Hematopoietic multipotent progenitor cell treated with erythropoietin and hydrocortisone succinate and interleukin-3 and kit ligand, for 4 days (in vitro differentiated cells): ENCODE measurements at places on chromosomes 12 and 14.

- DNase-seq: no peak
Measured at GRCh38 chr14:51597261-51598001, 54.3 kb upstream of the FRMD6 start.

DNA sequence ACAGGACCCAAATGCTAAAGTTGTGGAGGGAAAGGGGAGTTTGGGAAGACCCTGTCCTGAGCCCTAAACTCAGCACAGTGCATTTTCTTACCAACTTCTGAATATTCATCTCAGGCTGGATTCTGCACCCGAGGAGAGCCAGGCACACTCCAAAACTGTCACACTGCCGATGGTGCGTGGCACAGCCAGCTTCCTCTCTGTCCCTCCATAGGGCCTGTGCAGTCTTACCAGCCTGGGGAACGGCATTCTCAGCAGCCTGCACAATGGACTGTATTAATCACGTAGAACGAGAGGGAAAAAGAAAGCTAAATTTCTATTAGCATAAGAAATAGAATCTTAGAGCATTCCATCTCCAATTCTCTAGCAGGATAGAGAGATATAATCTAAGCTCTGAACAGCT lies 71.3 kb upstream of the GPATCH2L start:
- DNase-seq: no peak

DNA sequence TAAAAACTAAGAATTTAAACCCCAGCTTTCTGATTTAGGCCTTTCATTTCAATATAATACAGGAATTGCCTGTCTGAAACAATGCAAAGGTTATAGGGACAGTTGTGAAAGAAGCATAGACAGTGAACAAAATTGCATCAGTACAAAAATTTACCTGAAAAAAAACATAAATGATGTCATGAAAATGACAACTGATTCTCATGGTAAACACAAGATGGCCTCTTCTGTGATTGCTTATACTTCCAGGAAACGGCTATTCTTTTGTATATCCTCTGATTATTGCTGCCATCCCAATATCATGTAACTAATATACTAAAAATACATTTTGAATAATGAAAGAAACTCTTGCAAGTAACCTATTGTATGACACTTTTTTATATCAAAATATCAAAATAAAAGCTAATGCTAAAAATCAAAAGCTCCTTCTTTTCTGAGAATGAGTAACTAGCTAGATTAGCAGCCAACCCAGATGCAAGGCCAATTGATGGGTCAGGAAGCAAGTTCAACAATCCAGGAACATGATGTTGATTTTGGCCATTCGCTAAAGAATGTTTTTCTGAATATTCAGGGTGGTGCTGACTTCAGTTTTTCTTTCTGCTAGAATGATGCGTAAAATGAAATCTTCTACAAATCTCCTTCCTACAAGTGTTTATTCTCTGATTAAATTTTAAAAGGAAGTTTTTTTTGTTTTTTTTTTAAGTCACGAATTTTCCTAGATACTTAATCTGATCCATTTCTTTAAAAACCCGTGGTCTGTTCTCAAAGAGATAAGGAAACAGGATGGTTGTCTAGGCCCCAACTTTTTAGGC lies 83.6 kb downstream of the ALX1 start:
- DNase-seq: no peak

DNA sequence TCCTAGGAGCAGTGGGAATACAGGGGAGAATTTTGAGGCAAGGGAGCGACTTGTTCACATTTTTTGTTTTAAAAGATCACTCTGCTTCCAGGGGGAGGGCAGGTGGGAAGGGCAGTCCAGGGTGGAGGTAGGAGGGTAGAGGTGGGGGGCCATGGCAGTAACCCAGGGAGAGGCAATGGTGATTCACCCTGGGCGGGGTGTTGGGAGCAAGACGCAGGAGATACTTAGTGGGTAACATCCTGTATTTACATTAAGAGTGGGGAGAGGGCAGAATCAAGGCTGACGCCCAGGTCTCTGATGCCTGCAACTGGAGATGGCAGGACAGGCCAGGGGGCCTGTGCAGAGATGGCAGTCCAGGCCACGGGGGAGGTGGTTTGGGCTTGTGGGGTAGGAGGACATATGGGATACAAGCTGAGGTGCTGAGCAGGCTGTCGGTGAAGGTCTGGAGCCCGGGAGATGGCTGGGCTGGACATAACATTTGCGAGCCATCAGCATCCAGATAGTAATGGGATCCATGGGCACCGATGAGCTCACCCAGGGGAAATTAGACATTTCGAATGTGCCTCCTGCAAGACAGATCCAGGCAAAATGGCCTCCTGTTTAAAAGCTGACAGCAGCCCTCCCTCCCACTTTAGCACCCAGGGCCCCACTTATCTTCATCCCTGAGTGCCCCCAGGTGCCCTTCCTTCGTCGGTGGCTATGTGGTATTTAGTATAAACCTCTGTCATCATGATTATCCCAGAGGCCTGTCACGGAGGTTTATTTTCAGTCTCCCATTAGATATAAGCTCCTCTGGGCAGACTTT lies 9.3 kb downstream of the EML1 start:
- DNase-seq: no peak

GRCh38 chr12:47311568-47311967 lies 231.8 kb upstream of the AMIGO2 start:
- no peak for DNase-seq

DNA sequence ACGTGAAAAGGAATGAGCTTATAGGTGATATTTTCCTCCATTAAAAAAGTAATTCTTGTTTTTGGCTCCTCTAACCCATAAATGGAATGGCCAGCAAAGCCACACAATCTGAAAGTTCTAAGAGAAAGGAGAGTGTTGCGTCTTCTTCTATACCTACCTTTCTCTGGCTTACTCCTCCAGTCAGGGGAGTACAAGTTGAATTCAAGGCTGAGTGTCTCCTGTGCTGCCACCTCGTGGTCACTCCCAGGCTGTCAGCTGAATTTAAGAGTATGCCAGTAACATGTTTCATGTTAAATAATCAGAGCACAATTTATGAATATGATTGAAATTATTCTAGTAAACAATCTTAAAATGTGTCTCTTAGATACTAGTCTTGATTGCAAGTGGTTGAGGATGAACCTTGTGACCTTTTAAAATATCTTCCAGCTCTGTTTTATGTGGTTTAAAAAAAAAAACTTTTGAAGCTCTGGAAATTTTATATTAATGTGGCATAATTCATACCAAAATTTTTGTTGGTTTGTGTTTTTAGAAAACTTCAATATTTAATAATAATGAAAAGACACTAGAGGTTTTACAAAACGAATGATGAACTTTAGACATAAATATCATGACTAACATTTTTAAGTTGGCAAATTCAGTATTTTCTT lies 31.7 kb downstream of the PTHLH start:
- peak; percentile 86 for DNase-seq

DNA sequence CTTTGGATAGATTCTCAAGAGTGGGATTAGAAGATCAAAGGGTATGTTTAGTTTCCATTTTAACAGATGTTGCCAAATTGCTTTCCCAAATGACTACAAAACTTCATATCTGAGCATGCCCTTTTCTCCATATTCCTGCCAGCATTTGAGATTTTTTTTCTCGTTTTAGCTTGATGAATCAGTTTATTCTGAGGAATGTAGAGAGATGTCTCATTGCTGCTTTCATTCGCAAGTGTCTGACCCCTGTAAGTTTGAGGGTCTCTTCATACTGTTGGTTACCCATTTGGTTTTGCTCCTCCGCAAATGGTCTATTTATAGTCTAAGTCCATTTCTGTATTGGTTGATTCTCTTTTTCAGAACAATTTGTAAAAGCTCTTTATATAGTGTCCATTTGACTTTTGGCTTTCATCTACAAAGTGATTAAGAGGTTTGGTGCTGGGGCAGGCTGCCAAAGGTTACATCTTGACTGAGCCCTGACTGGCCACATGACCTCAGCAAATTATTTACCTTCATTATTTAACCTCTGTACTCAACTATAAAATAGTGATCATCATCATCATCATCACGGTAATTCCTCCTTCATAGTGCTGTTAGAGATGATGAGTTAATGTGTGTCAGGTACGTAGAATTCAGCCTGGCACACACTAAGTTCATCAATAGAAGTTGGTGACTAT lies 33.6 kb downstream of the HCAR2 start:
- no peak for DNase-seq

DNA sequence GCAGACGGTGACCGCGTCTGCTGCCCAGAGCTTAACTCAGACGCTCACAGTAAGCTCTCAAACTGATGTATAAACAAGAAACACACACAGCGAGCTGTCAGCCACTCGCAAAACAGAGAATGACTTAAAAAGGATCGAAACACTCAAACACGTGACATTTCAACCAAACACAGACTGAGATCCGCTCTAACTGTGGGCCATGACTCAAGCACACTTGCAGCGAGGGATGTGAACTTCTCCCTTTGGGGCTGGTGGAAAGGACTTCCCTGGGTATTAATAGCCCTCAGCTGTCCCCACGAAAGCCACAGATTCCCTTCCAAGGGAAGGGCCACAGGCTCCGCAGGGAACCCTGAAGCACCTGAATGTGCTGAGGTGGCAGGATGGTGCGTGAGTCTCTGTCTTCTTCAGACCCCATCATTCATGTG lies 29.1 kb downstream of the CCDC88C start:
- DNase-seq: no peak
